ENCODE measurements at places on chromosomes 7 and 10. TPM values are rescaled to one million over a fixed set of nuclear protein-coding genes. Genes with fewer than 3 reads are reported as not detected.

- H3K36me3 ChIP-seq = no peaks in the 10 kb centered on the region
- no peaks in the 10 kb centered on the region for H3K4me1 ChIP-seq
- H3K27me3 ChIP-seq = no peaks in the 10 kb centered on the region
- DNase-seq = peak; percentile 7
These were observed 975.2 kb downstream of the SORCS1 start for GRCh38 chr10:106189292-106189691.

- DNase-seq = no peak
- no peak overlapping the region for H3K4me3 ChIP-seq
- H3K27ac ChIP-seq = no peak overlapping the region
- H3K27me3 ChIP-seq = no peaks in the 10 kb centered on the region
- H3K36me3 ChIP-seq = no peaks in the 10 kb centered on the region
These were observed 413.5 kb downstream of the DNAJB6 start for GRCh38 chr7:157750291-157750690.

The ZNF727 gene
- 1.00 TPM for total RNA-seq

GRCh38 chr10:83214136-83214535 lies 925.2 kb upstream of the GHITM start:
- DNase-seq = no peak
- H3K27me3 ChIP-seq = no peaks in the 10 kb centered on the region
- no peaks in the 10 kb centered on the region for H3K36me3 ChIP-seq

GRCh38 chr7:41122256-41122987 lies 580.5 kb downstream of the INHBA start:
- no peaks in the 10 kb centered on the region for H3K36me3 ChIP-seq
- no peak overlapping the region for H3K27ac ChIP-seq
- H3K4me1 ChIP-seq = no peaks in the 10 kb centered on the region
- H3K27me3 ChIP-seq = no peaks in the 10 kb centered on the region
- no peak for DNase-seq

- H3K27ac ChIP-seq = no peak within 1 kb of the TSS
- peaks cover 7% of the 10 kb centered on the region for H3K27me3 ChIP-seq
- peak; percentile 84 for DNase-seq
- H3K4me3 ChIP-seq = peak within 1 kb of the TSS; percentile 39
- H3K4me1 ChIP-seq = peaks cover 13% of the 10 kb centered on the region
- H3K36me3 ChIP-seq = no peaks in the 10 kb centered on the region
These were observed at the start of gene C7orf57 for GRCh38 chr7:48035301-48035966. C7orf57 (plus strand) TSS chr7:48035543; CDS start chr7:48036309, 766 bp downstream.

DNA sequence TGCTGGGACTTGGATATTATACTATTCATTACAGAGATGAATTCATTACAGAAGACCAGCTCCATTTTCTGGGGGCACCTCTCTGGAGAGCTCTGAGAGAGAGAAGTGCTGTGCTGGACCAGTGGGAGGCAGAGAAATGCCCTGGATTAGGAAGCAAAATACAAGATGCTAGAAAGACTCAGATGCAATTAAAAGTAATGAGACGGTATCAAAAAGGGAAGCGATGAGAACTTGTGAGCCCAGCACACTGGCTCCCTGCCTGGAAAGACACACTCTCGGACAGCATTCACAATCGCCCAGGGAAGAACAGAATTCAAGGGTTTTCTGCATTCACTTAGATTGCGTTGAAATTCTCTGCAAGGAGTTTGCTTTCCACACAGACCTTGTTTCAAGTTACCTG lies 3.5 kb upstream of the FRAT2 start:
- H3K4me3 ChIP-seq = no peak overlapping the region
- H3K27me3 ChIP-seq = peaks cover 2% of the 10 kb centered on the region
- no peak for DNase-seq
- peaks cover 13% of the 10 kb centered on the region for H3K4me1 ChIP-seq
- no peaks in the 10 kb centered on the region for H3K36me3 ChIP-seq
- no peak overlapping the region for H3K27ac ChIP-seq
